NCI-H1930 (cell line): ENCODE measurements at places on chromosomes 7 and 10.
A peak's percentile ranks its signal among the peaks of the same experiment; 100 is the strongest.

DNA sequence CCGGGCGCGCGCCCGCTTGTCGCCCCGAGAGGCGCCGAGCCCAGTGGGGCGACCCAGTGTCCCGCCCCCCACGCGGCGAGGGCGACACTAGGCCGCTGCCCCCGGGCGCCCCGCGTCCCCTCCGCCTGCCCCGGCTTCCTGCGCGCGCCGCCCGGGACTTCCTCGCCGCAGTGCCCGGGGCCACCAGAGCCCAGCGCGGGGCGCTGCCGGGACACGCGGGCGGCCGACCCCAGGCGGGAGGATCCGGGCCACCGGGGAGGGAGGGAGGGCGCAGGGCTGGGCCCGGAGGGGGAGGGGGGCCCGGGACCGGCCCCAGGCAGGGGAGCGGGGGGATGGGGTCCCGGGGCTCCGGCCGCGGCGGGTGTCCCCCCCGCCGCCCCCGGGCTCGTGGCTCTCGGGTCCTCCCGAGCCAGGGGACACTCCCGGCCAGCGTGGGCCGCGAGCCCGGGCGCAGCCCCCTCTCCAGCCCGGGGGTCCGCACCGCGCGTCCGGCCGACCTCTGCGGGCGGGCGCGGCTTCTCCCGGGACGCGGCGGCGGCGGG is 435 bp upstream of the PWWP2B start:
- DNase-seq = peak; percentile 14

DNA sequence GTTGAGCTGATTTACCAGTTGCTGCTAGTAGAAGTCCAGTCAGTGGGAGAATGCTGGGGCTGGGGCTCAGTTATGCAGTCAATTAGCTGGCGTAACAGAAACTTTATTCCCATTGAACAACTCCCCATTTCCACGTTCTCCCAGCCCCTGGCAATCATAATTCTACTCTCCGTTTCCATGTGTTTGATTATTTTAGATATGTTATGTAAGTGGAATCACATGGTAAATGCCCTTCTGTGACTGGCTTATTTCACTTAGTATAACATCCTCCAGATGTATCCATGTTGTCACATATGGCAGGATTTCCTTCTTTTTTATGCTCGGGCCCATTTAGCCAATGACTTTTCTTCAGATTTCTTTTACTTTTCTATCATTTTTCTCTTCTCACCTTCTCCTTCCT is 61.1 kb upstream of the EXOC4 start:
- no peak for DNase-seq

DNA sequence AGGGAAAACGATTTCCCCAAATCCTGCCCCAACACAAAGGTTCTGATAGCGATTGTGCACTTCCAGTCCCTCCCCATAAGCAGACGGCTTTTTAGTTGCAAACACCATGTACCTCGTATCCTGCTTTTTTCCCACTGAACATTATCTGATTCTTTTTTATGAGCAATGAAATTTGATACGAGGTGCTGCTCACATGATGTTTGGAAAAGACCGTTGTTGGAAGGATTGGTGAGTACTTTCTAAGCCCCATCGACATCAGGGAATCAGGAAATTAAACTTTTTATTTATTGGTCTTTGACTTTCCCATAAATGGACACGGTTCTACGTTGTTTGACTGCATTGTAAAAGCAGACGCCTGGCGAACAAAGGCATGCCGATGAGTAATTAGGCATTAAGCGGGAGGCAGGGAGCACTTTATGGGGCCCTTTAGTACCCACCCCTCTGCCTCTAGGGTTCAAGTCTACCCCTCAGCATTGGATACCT is 49.4 kb downstream of the TEX36 start:
- no peak for DNase-seq

- no peak for DNase-seq
Observed at GRCh38 chr10:78461333-78461732, 427.7 kb downstream of the RPS24 start.

- no peak for DNase-seq
Observed at GRCh38 chr10:74922921-74923320, 96.5 kb downstream of the KAT6B start.

DNA sequence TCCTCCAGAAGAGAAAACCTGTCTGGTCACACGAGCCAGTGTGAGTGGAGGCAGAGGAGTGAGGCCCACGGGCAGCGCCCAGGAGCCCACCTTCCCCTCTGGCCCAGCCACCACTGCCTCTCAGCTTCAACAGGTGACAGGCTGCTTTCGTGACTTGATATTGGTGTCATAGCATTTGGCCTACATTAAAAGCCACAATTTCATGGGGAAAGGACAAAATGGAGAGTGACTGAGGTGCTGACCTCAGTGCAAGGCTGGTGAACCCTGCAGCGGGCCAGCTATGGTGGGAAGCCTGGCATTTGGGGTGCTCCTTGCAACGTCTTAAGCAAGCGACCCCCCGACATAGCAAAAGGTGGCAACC is 21.3 kb downstream of the ECHDC3 start:
- DNase-seq = no peak

DNA sequence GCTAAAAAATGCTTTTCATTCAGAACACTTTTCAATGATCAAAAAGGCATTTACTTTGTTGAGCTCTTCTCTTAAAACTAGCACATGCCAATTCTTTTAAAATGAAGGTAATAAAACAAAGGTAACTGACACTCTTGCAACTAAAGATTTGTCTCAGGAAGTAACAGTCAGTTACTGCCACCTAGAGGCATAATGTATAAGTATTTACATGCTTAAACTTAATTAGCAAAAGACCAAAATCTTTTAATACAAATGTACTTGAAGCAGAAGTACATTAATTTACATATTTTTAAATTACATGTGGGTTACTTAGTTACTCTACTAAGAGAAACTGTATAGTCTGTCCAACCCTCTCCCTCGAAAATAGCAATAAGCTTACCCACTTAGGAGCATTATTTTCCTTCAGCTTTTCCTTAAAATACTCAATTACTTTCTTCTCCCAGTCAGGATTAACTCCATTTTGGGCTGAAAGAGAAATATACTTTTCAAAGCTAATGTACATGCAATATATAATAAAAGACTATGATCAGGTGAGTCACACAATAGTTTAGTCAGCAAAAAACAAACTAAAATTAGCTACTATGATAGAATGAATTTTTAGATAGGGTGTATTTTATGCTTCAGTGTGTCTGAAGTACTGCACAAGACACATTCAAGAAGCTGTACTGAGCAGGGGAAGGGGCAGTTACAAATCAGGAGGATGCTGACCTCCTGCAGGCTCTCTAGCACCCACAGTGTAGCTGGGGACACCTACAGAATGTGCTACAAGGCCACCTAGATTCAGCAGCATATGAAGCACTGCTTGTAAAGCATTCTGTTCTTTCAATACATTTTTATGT is 13.0 kb downstream of the MCMBP start:
- no peak for DNase-seq

GRCh38 chr10:96138102-96138501 is 8.0 kb downstream of the ZNF518A start:
- no peak for DNase-seq
